ENCODE measurements at places on chromosomes 1 and 21.

DNA sequence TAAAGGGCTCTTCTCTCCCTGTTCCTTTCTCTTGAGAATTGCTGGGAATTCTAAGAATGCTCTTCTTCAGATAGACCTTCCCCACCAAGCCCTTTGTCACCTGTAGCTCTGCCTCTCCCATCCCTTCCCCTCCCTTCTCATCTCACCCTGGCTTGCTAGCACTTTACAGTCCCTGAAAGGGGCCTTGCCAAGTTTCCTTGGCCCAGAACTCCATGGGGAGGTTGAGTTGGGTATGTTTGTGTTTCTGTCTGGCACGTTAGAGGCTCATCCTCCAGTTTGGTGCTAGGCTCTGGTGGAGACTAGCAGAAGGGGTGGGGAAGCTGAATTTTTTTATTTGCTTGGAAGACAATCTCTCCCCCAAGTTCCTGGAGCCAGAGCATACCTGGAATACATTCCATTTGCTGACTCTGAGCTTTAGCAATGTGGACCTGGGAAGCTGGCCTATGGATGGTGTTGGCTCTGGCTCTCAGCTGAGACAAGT lies 4.9 kb downstream of the CGN start:
- DNase-seq: no peak

GRCh38 chr1:8816264-8816663 lies 1.2 kb downstream of the RERE start:
- no peak for DNase-seq

DNA sequence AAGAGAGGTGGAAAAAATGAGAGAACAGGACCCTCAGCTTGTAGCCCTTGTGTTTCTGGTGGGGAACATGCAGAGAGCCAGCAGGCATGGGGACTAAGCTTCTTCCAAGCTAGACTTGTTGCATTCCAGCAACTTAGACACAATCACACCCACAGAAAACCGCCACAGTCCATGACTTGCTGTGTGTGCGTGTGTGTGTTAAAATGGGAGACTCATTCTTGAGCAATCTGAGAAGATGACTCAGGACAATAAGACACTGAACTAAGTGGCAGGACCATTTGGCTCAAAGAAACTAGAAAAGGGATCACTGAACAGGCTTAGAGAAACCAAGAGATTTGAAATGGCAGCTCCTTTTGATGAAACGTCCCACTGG lies 78.0 kb downstream of the HLX start:
- no peak for DNase-seq

DNA sequence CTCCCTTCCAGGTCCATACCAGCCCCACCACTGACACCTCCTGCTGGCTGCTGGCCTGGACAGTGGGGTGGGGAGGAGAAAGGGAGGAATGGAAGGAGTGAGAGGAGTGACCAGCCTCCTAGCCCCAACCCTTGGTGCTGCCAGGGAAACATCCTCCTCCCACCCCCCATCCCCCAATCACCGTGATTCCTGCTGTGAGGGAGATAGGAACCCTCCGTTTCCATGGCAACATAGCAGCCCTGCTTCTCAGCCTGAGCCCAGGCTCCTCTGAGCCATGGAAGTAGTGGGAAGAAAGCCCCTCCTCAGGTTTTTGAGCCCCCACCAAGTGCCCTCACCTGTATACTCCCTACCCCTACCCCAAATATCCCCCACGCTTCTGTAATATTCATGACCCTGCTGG lies 44.4 kb upstream of the SCMH1 start:
- DNase-seq: no peak

- no peak for DNase-seq
Observed at GRCh38 chr21:26070822-26071425, 99.6 kb downstream of the APP start.

DNA sequence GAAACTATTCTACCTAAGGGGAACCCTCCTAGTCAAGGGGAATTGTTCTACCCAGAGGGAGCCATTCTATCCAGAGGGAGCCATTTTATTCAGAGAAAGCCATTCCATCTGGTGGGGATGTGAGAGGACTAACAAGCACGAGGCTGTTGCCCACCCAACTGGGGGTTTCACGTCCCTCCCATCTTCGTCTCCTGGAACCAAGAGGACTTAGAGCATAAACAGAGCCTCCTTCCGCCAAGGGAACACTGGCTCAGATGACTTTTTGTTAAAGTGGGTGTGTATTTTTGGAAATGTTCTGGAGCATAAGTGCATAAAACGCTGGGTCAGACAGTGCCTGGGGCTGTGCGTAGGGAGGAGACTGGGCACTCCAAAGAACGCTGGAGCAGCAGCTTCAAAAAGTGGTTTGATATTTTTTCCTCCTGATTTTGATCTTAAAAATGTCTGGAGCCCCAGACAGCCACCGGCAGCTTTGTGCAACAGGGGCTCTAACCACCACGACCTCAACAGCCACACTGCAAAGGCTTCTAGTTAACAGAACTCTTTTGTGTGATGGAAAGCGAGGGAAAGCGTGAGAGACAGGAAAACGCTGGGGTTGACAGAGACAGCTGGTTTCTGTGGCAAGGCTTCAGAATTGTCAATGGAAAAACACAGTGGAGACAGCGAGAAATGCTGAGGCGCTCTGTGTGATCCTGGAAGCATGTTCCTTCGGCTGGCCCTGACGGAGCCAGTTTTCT lies 363.6 kb upstream of the CAMK1G start:
- no peak for DNase-seq

- DNase-seq: no peak
Observed at GRCh38 chr1:89221341-89221740, 22.6 kb upstream of the GBP4 start.

- no peak for DNase-seq
Observed at GRCh38 chr21:38493549-38494250, 4.6 kb downstream of the ERG start.

DNA sequence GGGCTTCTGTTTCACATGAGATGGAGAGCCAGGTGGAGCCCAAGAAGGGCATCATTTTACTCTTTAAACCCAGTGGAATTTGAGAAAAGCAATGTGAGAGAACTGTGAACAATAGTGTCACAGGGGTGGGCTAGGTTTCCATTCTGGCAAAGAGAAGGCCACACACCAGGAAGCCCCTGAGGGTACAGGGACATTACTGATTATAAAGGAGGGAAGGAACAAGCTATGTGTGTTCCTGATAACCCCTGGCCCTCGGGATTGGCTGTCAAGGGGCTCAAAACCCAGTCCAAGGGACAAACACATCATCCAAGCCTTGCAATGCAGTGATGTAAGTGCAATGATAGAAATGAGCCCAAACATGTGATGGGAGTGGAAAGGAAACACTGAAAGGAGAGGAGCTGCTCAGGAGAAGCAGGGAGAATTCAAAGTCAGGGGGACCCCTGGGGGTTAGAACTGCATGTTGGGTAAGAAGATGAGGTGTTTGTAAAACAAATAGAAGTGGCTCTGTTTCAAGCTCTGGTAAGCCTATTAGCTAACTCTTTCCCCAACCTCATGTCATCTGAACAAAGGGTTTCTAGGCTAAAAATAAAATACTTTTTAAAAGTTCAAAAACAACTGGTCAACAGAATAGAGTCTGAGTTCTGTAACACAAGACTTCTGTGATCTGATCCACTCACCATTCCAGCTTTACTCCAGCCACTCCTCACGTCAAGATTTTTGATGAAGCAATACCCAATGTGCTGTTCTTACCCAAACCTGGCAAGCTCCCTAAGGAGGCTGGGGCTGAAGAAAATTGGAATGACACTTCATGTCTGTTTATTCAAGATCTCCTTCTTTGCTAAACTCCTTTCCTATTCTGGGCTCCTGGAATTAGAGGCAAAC lies 51.1 kb upstream of the IL12RB2 start:
- DNase-seq: no peak

GRCh38 chr1:55846051-55846450 lies 630.9 kb upstream of the USP24 start:
- no peak for DNase-seq

GRCh38 chr1:7960165-7960564 lies 1.3 kb upstream of the PARK7 start:
- DNase-seq: no peak

- DNase-seq: no peak
Observed at GRCh38 chr1:50516056-50516455, 92.8 kb upstream of the DMRTA2 start.

- DNase-seq: no peak
Observed at GRCh38 chr21:36858320-36858957, 108.0 kb downstream of the HLCS start.

- no peak for DNase-seq
Observed at GRCh38 chr21:24881506-24881905, 725.8 kb downstream of the MRPL39 start.

DNA sequence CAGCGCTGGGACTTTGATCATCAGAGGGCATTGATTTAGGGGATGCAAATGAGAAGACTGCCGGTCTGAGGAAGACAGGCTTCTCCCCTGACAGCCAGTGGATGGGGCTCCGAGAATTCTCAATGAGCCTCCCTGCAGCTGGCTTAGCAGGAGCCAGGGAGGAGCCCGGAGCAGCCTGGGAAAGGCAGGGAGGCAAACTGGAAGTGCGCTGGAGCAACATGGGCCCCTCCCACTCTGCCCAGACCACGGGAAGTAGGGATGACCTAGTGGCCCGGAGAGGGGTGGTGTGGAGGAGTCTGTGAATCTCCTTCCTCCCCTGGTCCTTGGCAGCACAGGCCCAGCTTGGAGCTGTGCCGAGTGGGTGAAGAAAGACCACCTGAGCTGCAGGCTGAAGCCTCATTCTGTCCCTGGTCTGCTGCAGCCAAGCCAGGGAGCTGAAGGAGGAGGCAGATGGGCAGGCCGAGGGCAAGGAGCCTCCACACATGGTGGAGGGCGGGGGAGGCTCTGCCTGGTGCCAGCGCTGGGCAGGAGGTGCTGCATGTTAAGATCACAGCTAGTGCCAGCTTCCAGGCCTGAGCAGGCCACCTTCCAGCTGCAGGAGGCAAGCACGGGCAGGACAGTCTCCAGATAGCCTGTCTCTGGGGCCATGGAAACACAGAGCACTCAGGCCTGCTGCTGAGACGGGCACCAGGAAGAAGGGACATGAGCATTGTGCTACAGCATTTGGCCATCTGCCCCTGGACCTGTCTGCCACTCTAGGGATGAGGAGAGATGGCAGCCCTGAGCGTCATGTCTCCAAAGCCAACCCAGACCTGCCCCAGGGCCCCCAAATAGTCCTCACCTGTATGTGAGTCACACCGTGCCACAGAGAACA lies 12.2 kb upstream of the CLSTN1 start:
- no peak for DNase-seq

- no peak for DNase-seq
Observed at GRCh38 chr21:35575280-35575915, 484.9 kb downstream of the SETD4 start.
